ENCODE measurements at places on chromosomes 2 and 18.

DNA sequence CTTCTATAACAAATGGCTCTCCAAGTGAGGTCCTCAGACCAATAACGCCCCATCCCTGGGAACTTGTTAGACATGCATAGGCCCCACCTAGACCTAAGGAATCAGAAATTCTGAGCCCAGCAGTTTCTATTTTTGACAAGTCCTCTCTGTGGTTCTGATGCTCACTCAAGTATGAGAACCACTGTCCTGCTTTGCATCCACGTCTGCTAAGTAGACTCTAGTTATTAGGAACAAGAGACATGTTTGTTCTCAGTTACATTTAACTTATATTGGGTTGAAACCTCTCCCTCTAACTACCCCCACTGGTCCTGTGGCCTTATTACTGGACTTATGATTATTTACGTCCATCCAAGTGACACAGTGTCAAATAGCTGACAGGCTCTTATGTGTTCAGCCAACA is 70.3 kb downstream of the TMEM17 start:
- no peak for DNase-seq

DNA sequence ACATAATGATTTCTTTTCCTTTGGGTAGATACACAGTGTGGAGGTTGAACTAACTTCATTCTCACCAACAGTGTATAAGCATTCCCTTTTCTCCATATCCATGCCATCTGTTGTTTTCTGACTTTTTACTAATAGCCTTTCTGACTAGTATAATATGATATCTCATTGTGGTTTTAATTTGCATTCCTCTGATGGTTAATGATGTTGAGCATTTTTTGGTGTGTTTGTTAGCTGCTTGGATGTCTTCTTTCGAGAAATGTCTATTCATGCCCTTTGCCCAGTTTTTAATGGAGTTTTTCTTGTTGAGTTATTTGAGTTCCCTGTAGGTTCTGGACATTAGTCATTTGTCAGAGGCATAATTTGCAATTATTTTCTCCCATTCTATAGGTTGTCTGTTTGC is 59.8 kb downstream of the MARCHF4 start:
- no peak for DNase-seq

GRCh38 chr2:176158855-176159662 is 2.0 kb downstream of the HOXD3 start:
- DNase-seq: no peak

- DNase-seq: no peak
These were observed 8.5 kb upstream of the TWIST2 start for GRCh38 chr2:238839428-238839827.

- DNase-seq: no peak
These were observed 517.2 kb upstream of the ACVR2A start for GRCh38 chr2:147327613-147328012.

- no peak for DNase-seq
These were observed 2.6 kb downstream of the C2orf72 start for GRCh38 chr2:231039821-231040364.

GRCh38 chr2:64085936-64086335 is 58.3 kb downstream of the PELI1 start:
- no peak for DNase-seq

- DNase-seq: no peak
These were observed 35.1 kb downstream of the GULP1 start for GRCh38 chr2:188326669-188327301.

DNA sequence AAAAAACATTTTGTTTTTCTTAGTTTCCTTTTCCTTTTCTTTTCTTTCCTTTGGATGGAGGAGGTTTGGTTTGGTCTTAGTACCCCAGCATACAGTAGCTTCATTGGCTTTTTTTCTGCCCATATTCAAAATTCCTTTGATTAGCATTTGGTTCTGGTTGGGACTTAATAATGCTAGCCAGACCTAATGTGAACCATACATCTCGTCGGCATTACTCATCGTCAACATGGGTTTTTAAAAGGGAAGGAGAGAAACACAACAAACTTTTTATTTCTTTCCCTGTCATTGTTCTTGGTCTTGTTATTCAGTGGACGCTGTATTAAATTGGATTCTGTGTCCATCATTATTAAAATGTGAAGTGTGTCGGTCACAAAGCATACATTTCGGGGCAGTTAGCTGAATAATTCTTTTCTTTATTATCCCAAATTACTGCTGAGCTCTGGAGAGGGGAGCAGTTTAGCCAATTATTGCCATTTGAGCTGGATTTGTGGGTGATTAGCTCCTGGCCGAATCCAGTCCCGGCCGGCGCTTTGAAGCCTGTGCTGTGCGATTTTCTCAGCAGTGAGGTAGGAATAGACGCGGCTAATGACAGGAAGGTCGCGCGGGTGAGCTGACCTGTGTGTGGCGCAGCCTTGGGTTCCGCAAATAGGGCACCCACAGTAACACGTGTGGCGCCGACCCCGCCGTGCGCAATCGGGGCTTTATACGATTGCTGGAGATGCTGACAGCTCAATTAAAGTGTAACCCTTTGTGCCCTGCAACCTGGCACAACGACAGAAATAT is 303.3 kb downstream of the GBX2 start:
- DNase-seq: no peak

DNA sequence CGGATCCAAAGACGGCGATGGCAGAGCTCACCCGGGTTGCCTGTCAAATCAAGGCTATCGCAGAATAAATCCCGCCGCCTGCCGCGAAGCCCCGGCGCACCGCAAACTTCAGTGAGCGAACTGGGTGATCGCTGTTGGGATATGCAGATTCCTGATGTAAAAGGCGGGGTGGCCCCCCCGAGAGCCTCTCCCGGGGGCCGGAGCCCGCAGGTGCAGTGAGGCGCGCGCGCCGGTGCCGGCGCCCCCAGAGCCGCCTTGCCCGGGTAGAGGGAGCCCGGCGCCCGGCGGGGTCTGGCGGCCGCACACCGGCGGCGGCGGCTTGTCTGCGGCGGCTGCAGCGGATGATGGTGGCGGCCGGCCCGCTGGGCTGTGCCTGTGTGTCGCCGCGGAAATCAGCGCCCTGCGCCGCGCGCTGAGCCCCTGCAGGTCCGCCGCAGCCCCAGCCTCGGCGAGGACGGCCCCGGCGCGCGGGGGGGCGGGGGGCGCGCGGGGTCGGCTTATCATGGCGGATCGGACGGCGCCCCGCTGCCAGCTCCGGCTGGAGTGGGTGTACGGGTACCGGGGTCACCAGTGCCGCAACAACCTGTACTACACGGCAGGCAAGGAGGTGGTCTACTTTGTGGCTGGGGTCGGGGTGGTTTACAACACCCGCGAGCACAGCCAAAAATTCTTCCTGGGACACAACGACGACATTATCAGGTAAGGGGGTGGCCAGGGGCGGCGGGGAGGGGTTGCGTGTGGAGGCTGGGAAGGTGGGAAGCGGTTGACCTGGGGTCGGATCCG is 1.3 kb downstream of the EML6 start:
- no peak for DNase-seq

- DNase-seq: no peak
These were observed 99.1 kb downstream of the EN1 start for GRCh38 chr2:118748245-118748885.

- no peak for DNase-seq
These were observed 354.4 kb downstream of the MYCN start for GRCh38 chr2:16294791-16295190.

- no peak for DNase-seq
These were observed 317.7 kb downstream of the RDH14 start for GRCh38 chr2:18242716-18243115.

- DNase-seq: no peak
These were observed 9.1 kb upstream of the CLK1 start for GRCh38 chr2:200873560-200873959.

Data from stimulated activated CD8-positive, alpha-beta memory T cell treated with anti-CD3 and anti-CD28 coated beads, Interleukin-4, amount 100 ng/mL, for 1 hour (primary cell).